Panc1 (cell line): ENCODE measurements at places on chromosomes 2 and 18. TPM values are rescaled to one million over a fixed set of nuclear protein-coding genes. Genes with fewer than 3 reads are reported as not detected.

DNA sequence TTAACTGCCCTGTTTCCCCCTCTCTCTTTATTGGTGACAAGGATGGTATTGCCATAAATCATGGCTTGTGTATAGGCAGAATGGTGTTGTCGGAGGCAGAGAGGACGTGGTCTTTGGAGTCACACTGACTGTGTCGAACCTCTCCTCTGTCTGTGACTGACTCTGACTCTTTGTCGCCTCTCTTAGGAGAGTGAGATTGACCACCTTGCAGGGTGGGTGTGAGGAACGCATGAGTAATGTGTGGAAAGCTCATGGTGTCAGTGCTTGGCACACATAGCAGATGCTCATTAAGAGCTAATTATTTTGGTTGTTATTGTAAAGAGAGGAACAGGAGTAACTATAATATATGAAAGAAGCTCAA is 145.6 kb downstream of the TTC27 start:
- no peaks in the 10 kb centered on the region for H3K4me1 ChIP-seq
- H3K36me3 ChIP-seq: no peaks in the 10 kb centered on the region
- no peak for DNase-seq
- H3K27me3 ChIP-seq: no peaks in the 10 kb centered on the region
- no peak overlapping the region for H3K27ac ChIP-seq

Gene TOGARAM2
- total RNA-seq: 0.44 TPM

- no peaks in the 10 kb centered on the region for H3K36me3 ChIP-seq
- DNase-seq: no peak
- no peak overlapping the region for H3K4me3 ChIP-seq
- no peaks in the 10 kb centered on the region for H3K4me1 ChIP-seq
- no peak overlapping the region for H3K27ac ChIP-seq
Measured at GRCh38 chr2:128941751-128942150, 623.1 kb upstream of the HS6ST1 start.

Gene SLC8A1
- 0.59 TPM for total RNA-seq

DNA sequence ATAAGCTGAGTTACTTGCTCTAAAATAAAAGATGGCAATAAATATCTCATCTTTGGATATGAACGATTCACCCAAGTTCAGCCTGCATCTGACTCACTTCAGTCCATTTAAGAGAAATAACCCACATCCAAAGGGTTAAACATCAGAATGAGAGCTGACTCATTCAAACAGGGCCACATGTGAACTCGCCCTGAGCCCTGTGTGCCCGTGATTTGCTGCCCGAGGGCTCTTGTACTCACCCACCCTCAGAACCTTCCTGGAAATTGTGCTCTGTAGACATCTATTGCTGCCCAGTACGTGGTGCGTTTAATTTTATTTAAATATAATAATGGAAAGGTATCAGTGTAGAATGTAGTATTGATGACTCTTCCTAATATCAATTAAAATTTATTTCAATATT is 66.9 kb upstream of the RBM44 start:
- no peak overlapping the region for H3K4me3 ChIP-seq
- no peaks in the 10 kb centered on the region for H3K27me3 ChIP-seq
- H3K27ac ChIP-seq: peak overlapping the region; percentile 90

Gene POTEC
- not detected for total RNA-seq
